CD4-positive, alpha-beta T cell treated with Interleukin-6 at 100 ng/mL for 8 hours (primary cell): ENCODE measurements at places on chromosomes 16 and 17.
A peak's percentile ranks its signal among the peaks of the same experiment; 100 is the strongest.

GRCh38 chr17:42027961-42028790, 8.3 kb downstream of the NKIRAS2 start:
- no peak for DNase-seq

DNA sequence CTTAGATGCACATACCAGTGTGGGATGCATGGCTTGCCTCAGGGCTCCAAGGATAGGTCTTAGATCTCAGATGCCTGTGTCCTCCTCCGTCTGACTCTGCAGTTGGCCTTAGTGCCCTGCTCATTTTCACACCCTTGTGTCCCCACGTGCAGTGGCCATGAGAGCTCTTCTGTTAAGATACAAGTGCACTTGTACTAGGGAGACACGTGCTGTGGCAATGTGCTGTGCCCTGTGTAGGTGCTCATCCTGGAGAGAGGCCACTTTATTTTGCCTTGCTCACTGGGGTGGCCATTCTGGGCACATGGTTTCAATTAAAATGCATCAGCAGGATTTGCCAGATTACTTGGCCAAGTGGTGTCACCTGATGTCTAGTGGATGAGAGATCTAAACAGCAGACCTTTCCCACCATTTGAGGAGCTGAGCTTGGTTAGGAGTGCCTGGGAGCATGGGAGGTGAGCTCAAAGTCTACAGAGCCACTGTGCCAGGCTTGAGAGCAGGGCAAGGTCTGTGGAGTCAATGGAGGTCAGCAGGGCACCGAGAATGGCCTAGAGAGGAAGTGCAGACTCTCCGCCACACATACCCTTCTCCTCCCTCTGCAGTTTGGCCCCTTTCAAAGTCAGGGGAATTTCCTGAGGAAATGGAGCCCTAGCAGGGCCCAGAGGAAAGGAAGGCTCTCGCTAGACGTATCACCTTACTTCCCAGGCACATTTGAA, 25.2 kb upstream of the SMPD3 start:
- DNase-seq: no peak

DNA sequence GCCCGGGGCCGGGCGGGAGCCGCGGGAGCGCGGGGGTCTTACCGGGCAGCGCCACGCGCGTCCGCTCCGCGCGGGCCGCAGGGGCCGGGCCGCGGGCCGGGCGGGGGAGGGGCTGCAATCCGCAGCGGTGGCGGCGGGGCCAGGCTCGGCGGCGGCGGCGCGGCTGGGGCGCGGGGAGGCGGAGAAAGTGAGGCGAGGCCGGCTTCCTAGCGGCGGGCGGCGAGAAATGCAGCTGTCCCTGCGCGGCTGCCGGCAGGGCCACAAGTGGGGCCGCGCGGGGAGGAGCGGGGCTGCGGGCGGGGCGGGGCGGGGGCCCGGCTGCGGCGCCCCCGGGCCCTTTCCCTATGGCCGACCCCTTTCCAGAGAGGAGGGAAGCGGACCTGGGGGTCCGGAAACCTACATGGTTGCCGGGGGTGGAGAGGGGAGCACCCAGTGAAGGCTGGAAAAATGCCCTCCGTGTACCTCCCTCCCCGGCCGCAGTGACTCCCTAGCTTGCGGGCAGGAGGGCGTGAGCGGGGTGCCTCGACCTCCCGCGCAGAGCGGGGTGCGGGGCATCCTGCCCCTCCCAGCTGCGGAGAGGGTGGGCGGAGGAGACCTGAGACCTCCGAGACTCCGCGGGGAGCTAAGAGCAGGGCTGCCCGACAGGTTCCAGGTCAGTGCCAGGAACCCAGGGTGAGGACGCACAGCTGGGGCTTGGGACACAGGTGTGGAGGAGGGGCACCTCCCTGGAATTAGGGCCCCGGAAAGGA, at the start of gene CUEDC1:
Gene CUEDC1 (minus strand): TSS at position 230 of the 749 bp plus-strand sequence. CDS start 69,848 bp downstream, outside the sequence.
- peak; percentile 47 for DNase-seq

DNA sequence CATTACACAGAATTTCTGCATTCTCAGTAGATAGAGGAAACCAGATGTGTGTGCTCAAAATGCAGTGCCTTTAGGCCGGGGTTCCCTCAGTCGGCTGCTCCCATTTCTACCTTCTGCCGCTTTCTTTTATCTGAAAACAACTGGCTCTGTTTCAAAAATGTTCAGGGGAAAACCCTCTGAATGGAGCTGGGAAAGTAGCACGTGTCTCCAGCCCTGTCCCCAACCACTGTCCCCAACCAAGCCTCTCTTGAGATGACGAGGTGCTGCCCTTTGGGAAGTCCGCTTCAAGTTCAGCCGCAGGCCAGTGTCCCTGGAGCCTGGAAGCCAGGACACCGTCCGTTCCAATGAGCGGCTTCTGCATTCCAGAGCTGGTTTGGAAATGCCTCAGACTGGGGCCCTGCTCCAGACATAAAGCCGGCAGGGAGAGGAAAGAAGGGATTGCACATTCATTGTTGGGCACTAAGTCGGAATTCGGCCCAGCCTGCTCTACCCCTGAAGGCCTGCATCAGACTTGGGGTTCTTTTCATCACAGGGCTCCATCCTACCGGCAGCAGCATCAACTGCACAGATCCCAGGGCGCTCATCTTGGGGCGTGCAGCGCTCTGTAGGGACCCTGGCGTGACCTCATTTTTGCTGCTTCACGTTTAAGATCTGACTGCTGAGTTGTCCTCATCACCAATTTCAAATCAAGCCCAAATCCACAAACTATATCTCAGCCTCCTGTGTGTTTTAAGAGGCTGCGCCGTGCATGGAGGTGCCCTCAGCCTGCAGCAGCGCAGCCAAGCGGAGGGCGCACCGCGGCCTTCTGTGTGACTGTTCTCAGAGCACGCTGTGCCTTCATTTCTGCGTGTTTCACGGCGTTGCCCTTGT, 111.3 kb downstream of the BANP start:
- DNase-seq: no peak

- DNase-seq: no peak
Measured at GRCh38 chr16:81519301-81520150, 74.9 kb downstream of the CMIP start.

GRCh38 chr16:47284999-47285398, 141.3 kb upstream of the NETO2 start:
- no peak for DNase-seq

DNA sequence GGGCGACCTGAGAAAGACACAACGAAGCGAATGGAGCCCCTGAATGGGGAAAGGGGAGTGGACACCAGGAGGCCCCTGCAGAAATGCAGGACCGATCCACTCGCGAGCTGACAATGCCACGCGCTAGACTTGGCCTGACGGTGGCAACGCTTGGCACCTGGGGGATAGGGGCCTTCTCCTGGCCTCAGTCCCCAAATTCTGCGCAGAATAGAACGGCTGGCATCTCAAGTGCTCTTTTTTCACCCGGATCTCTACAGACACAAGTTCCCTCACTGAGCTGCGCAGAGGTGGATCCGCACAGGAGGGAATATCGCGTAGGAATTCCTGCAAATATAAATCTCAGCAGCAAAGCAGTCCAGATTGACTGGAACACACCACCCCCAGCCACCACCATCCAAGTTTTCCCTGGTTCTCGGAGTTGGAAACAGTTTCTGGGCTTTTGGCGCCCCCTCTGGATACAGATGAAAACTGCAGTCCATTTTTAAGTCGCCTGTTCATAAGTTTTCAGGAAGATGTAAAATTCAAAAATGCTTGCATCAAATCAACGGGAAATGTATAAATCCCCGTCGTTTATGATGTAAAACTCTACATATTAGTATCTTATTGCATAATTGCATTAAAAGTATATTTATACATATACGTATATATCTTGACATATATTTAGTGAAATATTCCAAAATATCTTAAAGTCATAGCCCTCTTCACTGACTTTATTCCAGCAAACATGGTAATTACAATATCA, 2.3 kb upstream of the SOX9 start:
- DNase-seq: no peak

GRCh38 chr16:69190046-69190588, 3.2 kb downstream of the SNTB2 start:
- DNase-seq: no peak

- peak; percentile 8 for DNase-seq
Measured at GRCh38 chr17:42111871-42112551, 503 bp downstream of the DHX58 start.

DNA sequence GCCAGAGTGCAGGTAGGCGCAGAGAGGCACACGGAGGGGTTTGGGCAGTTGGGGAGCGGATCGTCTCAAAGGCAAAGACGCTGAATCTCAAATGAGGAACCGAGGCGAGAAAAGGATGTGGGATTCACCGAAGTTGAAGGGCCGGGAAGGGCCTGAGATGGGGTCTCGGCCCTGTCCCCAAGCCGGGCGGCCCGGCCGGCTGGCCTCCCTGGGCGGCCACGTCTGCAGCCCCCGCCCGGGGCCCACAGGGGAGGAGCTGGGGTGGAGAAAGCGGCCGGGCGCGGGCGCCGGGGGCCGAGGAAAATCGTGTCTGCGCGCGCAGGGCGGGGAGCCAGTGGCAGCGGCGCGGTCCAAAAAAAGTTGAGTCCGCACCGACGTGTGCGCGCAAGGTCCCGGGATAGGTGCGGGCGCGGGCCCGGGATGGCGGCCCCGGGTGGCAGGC, 458 bp downstream of the SLC12A4 start:
- no peak for DNase-seq

- no peak for DNase-seq
Measured at GRCh38 chr16:64771273-64771672, 350.6 kb downstream of the CDH11 start.

DNA sequence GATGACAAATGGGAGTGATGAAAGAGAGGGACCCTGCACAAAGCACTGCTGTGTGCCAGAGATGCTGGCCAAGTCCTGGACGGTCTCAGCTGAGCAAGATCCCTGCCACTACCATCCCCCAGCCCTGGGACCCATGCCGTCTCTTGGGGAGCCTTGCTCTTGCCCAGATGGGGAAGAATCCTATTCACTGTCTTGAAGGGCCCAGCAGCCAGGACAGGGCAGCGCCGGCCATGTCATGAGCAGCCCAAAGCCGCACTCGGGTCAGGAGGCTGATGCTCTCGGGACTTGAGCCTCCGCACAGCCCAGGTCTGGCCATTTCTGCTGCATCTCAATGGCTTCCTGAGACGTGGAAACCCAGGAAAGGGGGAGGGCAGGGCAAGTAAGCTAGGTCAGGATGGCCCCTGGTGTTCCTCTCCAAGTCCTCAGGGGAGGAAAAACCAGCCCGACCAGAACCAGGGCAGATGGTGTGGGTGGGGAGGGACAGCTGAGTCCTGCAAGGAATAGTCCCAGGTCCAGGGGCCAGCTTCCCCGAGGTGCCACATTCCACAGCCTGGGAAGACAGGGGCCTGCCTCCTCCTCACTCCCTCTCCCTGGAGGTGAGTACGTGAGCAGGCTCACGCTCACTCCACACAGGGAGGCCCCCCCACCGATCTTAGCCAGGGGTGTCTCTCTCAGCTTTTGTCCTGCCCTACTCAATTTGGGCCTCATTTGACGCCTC, 7.8 kb upstream of the KRT19 start:
- no peak for DNase-seq

- DNase-seq: no peak
Measured at GRCh38 chr17:50471009-50471905, 2.6 kb upstream of the CHAD start.

- DNase-seq: no peak
Measured at GRCh38 chr17:38583176-38583575, 22.6 kb downstream of the SRCIN1 start.

- no peak for DNase-seq
Measured at GRCh38 chr16:89004209-89004831, 27.3 kb upstream of the CBFA2T3 start.

GRCh38 chr16:1468426-1468810, 6.4 kb downstream of the CLCN7 start:
- no peak for DNase-seq

DNA sequence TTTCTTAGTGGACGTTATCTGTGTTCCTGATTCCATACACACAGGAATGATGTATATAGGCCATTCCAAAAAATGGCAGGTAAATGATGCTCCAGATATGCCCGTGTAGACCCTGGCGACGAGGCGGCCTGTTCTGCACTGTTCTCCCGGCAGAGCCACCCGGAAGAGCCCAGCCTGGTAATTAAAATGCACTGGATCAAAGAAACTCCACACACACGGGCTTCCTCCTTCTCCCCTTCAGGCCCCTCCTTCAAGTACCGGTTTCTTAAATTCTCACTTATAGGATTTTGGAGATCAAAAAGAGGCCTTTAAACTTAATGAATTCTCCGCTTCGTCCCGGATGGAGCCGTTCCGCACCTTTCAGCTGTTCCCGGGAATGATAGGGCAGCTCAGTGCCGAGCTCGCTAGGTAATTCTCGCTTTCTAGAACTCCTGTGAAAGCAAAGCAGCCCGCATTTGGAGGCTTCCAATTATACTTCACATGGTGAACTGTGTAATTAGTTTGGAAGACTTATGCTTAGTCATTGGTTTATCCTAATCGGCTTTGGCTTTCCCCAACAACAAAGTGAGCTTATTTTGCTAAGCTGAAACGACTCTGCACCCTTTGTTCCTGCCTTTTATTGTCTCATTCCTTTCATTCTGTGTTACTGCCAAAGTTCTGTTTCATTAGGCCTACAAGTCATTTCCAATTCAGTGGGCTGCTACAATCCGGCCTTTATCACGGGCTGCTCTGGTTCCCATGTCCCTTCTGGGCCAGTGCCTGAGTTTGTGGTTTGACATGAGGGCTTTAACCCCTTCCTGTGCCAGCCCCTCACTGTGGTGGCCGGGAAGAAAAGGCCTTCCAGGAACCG, 150.0 kb downstream of the MSI2 start:
- no peak for DNase-seq

- no peak for DNase-seq
Measured at GRCh38 chr17:44307387-44308186, 814 bp upstream of the RUNDC3A start.
